ENCODE measurements at places on chromosomes 13 and 19.

DNA sequence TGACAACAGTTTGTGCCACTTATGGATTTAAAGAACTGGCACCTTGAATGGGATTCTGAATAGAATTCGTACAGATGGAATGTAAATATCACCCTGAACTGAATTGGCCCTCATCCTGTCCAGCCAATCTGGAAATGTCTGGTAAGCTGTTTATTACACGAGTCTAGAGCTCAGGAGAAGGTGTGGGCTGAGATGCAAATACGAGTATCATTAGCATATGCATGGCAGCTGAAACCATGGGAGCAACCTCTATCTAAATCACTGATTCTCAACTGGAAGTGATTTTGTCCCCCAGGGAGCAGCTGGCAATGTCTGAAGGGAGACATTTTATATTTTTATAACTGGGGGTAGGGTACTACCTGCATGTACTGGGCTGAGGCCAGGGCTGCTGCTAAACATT is 15.6 kb upstream of the VWA8 start:
- DNase-seq: no peak

DNA sequence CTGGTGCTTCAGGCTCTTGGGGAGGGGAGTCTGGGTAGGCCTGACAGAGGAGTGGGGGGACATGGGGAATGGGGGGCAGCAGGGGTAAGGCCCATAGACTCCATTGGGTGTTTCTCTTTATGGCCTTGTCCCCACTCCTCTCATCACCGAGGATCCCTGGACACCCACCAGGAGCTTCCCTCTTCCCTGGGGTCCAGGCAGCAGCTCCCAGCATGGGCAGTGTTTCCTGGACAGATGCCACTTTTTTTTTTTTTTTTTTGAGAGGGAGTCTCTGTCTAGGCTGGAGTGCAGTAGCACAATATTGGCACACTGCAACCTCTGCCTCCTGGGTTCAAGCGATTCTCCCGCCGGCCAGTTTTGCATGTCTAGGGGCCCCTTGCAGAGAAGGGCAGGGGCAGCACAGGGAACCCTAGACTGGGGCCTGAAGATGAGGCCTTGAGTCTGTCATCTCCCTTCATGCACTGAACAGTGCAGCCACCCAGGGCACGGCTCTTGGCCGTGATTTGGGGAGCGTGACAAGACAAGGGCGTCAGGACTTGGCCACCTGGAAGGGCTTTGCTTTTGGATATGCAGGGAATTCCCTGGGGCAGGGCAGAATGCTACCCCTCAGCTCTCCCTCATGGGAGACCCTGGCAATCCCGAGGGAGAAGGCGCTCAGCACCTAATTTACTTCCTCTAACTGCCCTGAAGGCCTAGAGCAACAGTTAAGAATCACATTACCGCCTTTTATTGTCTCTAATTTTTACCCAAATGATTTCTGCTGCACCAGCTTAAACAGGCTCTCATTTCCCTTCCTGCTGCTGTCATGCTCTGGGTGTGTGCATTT is 213.9 kb upstream of the ZNF536 start:
- no peak for DNase-seq

- no peak for DNase-seq
Measured at GRCh38 chr19:522726-523125, 8.8 kb upstream of the CDC34 start.

DNA sequence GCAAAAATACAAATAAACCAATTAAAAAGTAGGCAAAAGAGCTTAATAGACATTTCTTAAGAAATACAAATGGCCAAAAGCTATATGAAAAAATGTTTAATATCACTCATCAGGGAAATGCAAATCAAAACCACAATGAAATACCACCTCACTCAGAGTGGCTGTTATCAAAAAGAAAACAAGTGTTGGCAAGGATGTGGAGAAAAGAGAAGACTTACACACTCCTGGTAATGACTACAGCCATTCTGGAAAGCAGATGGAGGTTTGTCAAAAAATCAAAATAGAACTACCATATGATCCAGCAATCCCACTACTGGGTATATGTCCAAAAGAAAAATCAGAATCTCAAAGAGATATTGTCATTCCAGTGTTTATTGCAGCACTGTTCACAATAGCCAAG is 223.5 kb upstream of the SLC10A2 start:
- DNase-seq: peak; percentile 65

DNA sequence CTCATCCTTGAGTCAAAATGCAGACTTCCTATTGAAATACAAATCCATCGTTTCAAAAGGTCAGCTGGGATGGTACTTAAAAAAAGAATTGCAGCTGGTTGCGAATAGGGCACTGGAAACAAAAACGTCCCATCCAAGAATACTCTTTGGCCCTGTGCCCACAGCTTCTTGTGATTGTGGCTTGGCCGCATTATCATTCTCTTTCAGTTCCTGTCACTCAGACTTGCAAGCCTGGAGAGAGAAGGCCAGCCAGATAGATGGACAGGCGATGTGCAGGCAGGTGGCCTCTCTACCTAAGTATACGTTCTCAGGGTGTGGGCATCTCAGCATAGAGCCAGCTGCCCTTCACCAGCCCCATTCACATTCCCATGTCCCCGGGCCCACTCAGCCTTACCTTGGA is 208.5 kb upstream of the ZNF536 start:
- no peak for DNase-seq

GRCh38 chr19:54654447-54655321 is 8.1 kb upstream of the LILRB4 start:
- DNase-seq: no peak

GRCh38 chr13:33312150-33312860 is 26.8 kb upstream of the STARD13 start:
- peak; percentile 4 for DNase-seq

DNA sequence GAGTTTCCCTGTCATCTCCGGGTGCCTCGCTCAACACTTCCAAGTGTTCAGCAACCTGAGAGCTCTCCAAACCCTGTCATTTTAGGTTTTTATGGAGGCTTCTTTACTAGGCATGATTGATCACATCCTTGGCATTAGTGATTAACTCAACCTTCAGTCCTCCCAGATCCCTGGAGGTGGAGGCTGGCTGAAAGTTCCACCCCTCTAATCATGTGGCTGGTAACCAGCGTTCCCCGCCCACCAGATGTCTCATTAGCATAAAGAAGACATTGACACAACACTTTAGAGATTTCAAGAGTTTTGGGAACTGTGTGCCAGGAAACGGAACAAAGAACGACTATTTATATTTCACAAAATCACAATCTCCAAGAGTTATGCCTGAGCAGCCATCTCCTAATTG is 71.1 kb upstream of the RGCC start:
- no peak for DNase-seq

DNA sequence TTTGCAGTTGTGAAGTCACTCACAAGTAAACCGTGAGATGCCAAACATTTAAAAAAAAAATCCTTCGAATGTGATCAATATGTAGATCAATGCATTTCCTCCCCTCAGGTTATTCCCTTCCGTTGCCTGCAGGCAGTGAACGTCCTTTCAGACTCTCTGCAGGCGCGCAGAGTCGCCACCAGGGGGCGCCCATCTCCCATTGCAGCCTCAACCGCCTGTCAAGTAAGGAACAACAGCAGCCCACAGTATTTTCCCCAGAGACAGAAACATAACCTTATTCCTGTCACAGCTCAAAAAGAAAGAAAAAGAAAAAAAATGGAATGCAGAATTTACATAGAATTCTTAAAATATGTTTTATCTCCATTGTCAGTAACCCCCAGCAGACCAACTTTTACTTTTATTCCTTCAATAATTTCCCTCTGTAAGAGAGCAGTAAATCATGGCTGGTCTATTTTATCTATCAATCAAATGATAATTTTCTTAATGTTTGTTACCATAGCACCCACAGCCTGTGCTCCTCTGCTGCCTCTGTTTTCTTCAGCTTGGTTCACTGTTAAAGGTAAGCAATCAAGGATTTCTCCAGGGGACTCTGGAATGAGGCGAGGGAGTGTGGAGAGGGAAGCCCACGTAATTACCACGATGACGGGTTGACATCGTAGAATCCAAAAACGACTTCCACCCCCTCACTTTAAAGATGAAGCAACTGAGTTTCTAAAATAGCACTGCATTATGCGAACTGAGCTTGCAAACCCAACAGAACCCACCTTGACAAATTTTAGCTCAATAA is 637.6 kb upstream of the ARGLU1 start:
- DNase-seq: peak; percentile 64

- DNase-seq: no peak
Measured at GRCh38 chr13:75861786-75862185, 225.7 kb downstream of the LMO7 start.

GRCh38 chr13:39684531-39685137 is 29.2 kb downstream of the COG6 start:
- DNase-seq: no peak

DNA sequence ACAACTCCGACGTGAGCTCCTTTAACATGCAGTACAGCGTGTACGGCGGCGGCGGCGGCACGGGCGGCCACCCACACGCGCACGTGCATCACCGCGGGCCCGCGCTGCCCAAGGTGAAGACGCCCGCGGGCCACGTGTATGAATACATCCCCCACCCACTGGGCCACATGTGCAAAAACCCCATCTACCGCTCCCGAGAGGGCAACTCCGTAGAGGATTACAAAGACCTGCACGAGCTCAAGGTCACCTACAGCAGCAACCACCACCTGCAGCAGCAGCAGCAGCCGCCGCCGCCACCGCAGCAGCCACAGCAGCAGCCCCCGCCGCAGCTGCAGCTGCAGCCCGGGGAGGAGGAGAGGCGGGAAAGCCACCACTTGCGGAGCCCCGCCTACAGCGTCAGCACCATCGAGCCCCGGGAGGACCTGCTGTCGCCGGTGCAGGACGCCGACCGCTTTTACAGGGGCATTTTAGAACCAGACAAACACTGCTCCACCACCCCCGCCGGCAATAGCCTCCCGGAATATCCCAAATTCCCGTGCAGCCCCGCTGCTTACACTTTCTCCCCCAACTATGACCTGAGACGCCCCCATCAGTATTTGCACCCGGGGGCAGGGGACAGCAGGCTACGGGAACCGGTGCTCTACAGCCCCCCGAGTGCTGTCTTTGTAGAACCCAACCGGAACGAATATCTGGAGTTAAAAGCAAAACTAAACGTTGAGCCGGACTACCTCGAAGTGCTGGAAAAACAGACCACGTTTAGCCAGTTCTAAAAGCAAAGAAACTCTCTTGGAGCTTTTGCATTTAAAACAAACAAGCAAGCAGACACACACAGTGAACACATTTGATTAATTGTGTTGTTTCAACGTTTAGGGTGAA is 6.6 kb downstream of the SLITRK5 start:
- no peak for DNase-seq

DNA sequence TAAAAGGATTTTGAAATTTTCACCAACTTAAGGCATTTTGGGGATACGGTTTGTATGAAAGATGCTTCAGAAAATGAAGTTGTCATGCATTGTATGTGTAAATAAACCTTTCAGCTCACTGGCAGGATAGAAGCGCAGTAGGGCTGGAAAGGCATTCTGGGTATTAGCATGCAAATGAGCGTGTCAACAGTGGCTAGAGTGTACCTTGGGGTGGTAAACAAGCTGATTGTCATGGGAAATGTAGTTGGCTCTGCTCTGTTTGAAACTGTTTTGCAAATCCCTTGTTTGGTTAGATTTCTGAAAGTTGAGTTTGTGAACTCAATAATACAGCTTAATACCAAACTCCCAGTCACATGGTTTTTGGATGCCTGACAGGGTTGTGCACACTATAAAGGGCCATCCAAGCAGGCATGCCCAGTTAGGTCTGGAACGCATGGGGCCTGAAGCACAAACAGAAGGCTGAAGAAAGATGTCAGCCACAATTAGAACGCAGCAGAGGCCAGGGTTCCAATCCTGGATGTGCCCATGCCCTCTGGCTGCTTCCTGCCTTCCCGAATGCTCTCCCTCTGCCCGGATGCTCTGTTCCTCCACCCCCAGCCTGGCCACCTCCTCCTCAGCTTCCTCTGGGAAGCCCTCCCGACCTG is 14.6 kb downstream of the GSX1 start:
- no peak for DNase-seq

- DNase-seq: no peak
Measured at GRCh38 chr19:31817971-31818797, 468.9 kb upstream of the TSHZ3 start.

DNA sequence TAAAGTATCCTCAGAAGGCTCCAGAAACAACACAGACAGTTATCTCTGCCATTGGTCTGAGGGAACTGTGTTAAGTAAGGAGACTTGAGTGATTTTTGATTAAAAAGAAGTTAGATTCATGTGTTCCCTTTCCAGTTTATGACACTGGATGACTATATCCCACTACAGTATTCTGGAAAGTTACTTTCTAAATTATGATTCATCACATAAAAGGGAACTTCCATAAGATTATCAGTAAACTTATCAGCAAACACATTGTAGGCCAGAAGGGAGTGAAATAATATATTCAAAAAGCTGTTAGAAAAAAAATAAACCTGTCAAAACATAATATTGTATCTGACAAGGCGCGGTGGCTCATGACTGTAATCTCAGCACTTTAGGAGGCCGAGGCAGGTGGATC is 700.0 kb downstream of the SLITRK6 start:
- DNase-seq: no peak

DNA sequence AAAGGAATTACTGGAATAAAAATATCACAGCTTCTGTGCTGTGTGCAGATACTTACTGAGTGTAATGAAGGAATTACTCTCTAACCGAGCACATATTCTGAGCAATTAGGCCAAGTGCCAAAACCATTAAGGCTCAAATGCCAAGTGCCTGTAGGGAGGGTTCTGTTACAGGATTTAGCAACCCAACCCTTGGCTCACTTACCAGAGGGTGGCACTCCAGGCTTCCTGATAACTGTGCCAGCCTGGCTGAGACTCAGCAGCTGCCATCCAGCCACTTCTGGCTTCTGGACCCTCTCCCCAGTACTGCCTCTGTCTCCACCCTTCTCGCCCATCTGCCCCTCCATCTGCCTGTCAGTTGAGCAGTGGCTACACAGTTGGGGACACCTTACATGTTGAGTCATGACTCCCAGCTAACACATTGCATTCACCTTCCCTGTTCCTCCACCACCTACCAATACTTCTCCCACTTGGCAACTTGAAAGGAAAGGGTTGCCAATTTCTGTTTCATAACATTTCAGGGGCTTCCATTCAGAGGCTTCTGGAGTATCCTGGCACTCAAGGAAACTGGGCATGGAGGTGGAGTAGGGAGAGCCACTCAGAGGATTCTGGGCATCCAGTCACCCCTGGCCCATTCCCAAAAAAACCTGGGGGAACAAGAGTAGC is 110.5 kb downstream of the COG6 start:
- no peak for DNase-seq

GRCh38 chr13:78841358-78841963 is 182.5 kb upstream of the OBI1 start:
- no peak for DNase-seq

- no peak for DNase-seq
Measured at GRCh38 chr19:912181-913079, 589 bp downstream of the R3HDM4 start.

- no peak for DNase-seq
Measured at GRCh38 chr19:34487651-34488051, 6.1 kb downstream of the WTIP start.

GRCh38 chr19:58545286-58546018 is 1.6 kb downstream of the TRIM28 start:
- DNase-seq: no peak

DNA sequence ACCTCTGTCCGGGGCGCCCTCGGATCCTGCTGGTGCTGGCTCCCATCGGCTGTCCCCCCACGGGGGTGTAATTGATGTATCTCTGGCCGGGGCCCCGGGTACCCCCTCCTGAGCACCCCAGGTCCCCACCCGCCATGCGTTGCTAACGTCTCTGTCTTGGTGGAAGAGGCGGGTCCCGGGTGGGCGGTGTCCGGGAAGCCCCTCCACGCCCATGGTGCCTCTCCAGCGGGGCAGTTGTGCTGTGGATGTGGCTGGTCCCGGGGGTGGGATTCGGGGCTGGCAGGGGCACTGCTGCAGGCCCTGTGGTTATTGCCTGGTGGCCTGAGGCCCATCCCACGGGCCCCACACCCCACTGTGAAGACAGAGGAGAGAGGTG is 4.9 kb downstream of the DIRAS1 start:
- no peak for DNase-seq

Measured in brain microvascular endothelial cell (primary cell).